ENCODE measurements at places on chromosomes 1 and 21.
A peak's percentile ranks its signal among the peaks of the same experiment; 100 is the strongest.

- DNase-seq: peak; percentile 72
Observed at GRCh38 chr1:44714944-44715571, 15.9 kb downstream of the RNU5D-1 start.

- peak; percentile 14 for DNase-seq
Observed at GRCh38 chr1:24501371-24502064, 1.1 kb upstream of the RCAN3 start.

DNA sequence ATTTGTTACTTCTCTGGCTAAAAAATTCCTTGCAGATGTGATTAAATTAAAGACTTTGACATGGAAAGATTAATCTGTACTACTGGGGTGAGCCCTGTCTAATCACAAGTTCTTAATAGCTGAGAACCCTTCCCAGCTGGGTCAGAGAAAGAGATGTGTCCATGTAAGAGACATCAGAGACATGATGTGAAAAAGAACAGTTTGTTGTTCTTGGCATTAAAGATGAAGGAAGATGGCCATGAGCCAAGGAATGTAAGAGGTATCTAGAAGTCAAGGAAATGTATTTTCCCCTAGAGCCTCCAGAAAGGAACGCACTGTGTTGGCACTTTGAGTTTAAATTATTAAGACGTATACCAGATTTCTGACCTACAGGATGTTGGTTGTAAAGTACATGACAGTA lies 1271.5 kb upstream of the PRMT6 start:
- DNase-seq: no peak

DNA sequence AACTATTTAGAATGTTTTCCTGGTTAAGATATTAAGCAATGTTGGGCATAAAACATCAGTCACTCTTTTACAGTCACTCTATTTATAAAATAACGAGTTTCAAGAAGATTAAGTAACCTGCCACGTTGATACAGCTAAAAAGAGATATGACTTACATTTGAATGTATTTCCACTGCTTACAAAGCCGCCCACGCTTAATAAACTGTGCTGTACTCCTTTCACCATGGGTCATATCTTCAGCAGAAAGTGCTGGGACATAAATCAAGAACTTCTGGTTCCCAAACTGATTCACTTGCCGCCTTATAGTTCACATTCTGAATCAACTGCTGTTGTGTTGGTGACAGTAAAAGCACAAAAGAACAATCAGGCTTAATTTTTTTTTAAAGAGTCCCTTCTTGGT lies 666.7 kb downstream of the NCAM2 start:
- DNase-seq: no peak

- DNase-seq: no peak
Observed at GRCh38 chr1:59298026-59298583, 1.2 kb downstream of the FGGY start.

DNA sequence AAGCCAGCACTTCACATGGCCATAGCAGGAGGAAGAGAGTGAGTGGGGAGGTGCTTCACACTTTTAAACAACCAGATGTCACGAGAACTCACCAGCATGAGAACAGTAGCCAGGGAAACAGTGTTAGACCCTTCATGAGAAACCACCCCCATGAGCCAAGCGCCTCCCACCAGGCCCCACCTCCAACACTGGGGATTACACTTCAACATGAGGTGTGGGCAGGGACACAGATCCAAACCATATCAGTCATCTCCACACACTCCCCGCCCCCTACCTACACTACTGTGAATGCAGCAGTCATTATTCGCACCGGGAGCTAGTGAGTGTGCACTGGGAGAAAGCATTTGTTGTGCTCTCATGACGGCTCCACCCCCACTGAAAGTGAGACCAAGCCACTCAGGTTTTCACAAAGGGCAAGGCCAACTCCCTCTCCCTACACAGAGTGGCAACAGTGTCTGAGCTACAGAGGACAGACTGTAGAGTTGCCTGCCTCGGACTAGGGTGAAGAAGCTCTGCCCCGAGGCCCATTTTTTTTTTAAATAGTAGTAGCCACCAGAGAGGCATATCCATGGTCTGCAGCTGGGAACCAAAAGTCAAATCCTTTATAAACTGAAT lies 125.6 kb downstream of the BARHL2 start:
- no peak for DNase-seq

GRCh38 chr1:48205522-48205921 lies 17.0 kb upstream of the SLC5A9 start:
- peak; percentile 10 for DNase-seq

DNA sequence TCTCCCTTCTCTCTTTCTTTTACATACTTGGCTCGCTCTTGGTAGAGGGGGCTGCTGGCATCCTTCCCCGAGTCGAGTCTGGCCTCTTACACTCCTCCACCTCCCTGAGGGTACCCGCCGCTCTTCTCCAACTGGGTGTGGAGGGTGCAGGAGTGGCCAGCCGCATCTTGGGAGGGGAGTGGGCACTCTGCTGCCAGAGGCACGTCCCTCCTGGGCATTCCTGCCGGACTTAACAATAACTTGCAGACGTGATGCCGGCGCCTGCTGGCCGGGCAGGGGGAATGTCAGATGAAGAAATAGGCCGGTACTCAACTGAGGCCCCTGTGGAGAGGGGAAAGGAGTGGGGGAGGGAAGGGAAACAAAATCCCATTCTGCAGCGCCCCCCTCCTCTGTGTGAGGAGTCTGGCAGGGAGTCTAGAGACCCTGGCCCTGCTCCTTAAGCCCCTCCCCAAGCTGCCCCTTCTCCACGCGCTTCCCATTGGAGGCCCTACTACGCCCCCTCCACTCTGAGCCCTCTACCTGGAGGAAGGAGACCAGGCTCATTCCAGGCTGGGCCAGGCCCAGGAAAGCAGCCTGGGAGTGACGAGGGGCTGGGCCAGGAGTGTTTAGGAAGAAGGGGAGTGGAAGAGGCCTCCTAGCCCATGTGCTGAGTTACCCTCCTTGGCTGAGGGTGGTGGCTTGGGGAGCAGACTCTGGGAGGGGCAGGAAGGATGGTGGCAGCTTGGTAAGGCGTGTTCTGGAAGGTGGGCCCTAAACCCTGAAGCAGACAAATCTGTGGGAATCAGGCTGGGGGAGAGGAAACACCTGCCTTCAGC lies 1.8 kb downstream of the ATP2B4 start:
- DNase-seq: peak; percentile 65

DNA sequence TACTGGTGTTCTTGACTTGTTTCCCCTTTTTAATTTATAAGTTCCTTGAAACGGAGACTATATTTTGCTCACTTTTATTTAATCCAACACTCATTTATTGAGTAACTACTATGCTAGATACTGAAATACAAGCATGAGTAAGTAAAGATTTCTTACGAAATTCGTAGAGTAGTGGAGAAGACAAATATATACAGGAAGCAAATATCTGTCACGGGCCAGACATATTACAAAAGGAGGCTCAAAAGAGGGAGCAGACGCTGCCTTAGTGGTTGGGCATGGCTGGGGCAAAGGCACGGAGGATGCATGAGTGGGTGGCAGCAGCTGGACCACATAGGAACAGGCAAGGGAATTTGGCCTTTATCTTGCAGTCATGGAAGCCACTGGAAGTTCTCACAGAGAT lies 6.8 kb downstream of the NCF2 start:
- DNase-seq: peak; percentile 82

DNA sequence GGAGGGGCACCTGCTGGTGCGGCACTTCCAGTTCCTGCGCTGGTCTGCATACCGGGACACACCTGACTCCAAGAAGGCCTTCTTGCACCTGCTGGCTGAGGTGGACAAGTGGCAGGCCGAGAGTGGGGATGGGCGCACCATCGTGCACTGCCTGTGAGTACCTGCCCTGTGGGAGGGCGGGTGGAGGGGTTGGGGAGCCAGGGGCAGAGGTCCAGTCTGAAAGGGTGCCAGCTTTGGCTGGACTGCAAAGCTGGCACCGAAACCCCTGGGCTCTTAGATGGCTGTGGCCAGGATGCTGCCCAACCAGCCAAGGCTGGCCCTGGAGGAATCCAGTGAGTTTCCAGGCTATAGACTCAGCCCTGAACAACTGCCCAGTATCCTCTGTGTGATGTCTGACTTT lies 87.3 kb downstream of the PTPRU start:
- DNase-seq: no peak

- no peak for DNase-seq
Observed at GRCh38 chr1:181135437-181135731, 46.9 kb downstream of the IER5 start.

DNA sequence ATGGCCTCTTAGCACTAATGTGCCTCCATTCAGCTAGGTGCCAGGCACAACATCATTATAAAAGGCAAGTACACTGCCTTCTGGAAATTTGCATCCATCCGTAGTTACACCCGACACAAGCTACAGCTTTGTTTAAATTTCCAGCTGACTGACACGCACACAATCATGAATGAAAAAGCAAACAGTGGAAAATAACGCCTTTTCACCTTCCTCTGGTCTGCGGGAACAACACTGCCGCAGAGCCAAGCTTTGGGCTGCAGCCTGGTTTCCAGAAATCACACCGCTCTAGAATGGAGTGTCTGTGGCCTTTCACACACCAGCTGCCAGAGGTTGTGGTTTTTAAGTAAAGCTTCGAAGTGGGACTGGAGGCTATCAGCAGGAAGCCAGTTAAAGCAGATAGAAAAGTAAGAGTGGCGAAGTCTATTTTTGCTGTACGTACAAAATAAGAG lies 142.8 kb upstream of the COA6 start:
- DNase-seq: peak; percentile 7

- no peak for DNase-seq
Observed at GRCh38 chr1:6475381-6476133, 9.6 kb upstream of the TNFRSF25 start.

- DNase-seq: no peak
Observed at GRCh38 chr1:115364780-115365155, 26.7 kb upstream of the NGF start.

DNA sequence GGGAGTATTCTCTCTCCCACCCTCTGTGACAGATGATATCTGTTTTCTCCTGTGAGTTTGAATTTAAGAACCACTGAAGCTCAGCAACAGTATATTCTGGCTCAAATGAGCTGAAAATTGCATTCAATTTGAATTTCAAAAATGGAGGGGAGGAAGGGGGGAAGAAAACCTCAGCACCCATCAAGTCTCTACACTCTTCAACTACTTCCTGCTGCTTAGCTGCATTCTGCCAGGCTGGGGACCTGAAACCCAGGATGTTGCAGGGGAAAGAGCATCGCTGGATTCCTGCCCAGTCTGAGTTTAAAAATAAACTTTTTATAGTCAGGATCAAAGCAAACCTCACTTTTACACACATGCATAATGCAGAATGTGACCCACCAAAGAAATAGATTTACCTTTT lies 214.3 kb upstream of the ESRRG start:
- no peak for DNase-seq

DNA sequence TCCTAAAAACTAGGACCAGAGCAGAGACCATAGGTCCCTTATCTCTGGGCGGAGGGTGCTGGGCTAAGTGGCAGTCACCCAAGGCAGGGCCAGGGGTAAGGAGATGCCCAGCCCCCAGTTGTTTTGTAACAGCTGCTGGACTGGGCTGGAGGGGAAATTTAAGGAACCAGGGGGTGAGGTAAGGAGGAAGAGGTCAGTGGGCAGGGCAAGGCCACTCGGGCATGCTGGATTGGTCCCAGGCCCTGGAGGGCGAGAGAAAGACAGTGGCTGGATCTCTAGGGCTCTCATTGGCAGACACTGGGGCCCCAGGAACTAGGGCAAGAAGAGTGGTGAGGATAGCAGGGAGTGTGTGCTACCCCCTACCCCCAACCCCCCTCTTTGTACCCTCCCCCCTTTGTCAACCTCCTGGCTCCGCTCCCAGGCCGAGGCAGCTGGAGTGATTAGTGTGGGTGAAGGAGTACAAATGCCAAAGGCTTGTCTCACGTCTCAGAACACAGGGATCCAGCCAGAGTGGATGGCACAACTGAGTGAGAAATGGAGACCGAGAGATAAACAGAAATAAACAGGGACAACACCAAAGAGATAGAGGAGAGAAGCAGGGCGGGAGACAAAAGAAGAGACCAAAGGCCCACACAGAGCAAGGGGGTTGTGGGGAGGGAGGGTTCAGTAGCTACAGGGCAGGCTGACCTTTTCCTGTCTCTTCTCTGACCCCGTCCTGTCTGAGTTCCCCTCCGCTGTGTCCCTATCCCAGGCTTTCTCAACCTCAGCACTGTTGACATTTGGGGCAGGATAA lies 20.5 kb upstream of the THRAP3 start:
- peak; percentile 93 for DNase-seq

GRCh38 chr1:66413136-66413837 lies 120.7 kb upstream of the SGIP1 start:
- no peak for DNase-seq

- DNase-seq: no peak
Observed at GRCh38 chr1:161390559-161390858, 22.8 kb upstream of the CFAP126 start.

GRCh38 chr1:187313115-187313514 lies 484.4 kb downstream of the PLA2G4A start:
- peak; percentile 29 for DNase-seq

DNA sequence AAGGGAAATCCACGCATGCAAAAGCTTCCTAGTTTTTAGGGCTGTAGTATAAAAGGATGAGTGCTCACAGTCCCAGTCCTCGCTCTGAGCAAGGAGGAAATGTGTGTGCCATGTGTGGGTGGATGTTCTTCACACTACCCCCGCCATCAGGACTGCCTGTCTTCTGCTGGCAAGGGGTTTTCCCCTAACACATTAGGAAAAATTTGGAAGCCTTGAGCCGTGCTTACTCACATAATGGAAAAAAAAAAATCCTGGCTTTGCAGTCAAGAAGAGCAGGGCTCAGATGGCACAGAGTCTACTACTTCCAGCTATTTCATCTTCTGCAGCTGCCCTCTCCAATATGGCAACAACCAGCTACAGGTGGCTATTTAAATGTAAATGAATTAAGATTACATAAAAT lies 363.1 kb downstream of the PLPP3 start:
- no peak for DNase-seq

- DNase-seq: peak; percentile 21
Observed at GRCh38 chr1:243841507-243841906, 8.5 kb downstream of the AKT3 start.

DNA sequence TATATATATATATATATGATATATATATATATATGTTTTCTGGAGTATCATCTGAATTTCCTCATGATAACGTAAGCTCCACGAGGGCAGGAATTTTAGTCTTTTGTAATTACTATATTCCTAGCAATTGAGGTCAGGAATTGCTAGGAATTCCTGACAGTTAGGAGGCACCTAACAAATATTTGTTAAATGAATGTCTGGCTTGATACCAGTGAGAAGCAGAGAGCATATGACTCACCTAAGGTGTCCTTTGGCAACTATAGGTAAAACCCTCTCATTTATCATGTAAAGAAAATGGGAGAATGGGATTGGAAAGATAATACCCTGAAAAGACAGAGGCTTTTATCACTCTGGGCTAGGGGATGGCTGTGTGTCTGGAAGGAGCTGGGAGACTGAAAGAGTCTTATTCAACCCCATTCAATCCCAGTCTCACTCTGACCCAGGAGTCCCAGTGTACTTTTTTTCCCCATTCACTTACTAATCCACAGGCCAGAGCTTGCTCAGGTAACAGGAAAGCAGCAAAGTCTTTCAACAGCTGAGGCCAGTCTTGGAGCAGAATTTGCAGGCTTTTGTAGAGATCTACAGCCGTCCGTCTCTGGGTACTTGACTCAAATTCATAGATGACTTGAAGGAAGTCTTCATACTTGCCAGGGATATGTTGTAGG lies 71.2 kb downstream of the DAP3 start:
- DNase-seq: peak; percentile 12

GRCh38 chr1:241485145-241485544 lies 34.4 kb downstream of the FH start:
- no peak for DNase-seq

Data from amniotic epithelial cell (primary cell).